EL (cell line): ENCODE measurements at places on chromosomes 16 and 17.

DNA sequence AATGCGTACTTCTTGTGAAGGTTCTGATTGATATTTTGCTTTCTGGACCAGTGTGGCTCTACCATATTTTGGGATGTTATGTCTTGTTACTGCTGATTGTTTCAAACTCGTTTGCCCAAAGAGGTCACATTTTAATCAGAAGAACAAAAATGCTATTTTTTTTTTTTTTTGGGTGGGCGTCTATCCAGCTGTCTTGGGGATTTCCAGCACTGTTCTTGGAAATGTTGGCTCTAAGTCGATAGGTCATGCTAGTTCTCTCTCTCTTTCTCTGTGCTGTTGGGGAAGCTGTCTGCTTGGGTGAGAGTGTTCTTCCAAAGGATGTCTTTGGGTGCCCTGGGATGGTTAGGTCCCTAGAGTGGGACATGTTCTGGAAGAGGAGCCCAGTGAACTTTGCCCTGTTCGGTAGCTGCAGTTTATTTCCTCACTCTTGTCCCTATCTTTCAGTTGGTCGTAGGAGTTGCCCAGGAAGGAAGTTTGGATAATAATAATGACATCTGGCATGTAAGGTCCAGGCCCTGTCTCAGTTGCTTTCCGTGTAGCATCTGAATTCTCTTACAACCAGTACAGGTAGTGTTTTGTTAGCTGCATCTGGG is 2.9 kb downstream of the IRF8 start:
- DNase-seq: no peak

- no peak for DNase-seq
Measured at GRCh38 chr17:74768763-74769114, 7.4 kb downstream of the NAT9 start.

- DNase-seq: no peak
Measured at GRCh38 chr16:67923414-67924116, 8.1 kb downstream of the CTRL start.

GRCh38 chr16:2824626-2825025 is 5.5 kb upstream of the ZG16B start:
- DNase-seq: no peak

DNA sequence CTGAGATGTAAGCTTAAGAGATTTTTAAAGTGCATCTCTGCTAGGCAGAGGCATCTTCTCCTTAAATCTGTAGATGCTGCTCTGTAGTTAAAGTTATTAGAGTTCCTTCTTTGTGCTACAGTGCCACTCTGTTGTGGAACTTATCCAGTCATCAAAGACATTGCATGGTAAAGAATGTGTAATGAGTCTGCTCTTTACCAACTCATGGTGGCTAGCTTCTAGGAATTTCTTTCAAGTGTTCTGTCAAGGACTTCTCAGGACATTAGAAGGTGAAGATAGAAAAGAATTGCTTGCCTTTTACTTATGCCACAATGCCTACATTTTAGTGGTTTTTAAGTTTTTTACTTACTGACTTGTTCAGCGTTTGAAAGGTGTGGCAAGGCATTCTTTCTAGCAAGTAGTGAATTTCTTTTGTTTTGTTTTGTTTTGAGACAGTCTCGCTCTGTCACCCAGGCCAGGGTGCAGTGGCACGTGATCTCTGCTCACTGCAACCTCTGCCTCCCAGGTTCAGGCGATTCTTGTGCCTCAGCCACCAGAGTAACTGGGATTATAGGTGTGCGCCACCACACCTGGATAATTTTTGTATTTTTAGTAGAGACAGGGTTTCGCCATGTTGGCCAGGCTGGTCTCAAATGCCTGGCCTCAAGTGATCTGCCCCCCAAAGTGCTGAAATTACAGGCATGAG is 20.3 kb upstream of the ARL2BP start:
- DNase-seq: no peak
